ENCODE measurements at places on chromosomes 7 and 10. TPM values are rescaled to one million over a fixed set of nuclear protein-coding genes. Genes with fewer than 3 reads are reported as not detected.

GRCh38 chr7:78101076-78101475, 302.5 kb downstream of the PHTF2 start:
- DNase-seq: no peak

UTF1 gene
- not detected for total RNA-seq

DNA sequence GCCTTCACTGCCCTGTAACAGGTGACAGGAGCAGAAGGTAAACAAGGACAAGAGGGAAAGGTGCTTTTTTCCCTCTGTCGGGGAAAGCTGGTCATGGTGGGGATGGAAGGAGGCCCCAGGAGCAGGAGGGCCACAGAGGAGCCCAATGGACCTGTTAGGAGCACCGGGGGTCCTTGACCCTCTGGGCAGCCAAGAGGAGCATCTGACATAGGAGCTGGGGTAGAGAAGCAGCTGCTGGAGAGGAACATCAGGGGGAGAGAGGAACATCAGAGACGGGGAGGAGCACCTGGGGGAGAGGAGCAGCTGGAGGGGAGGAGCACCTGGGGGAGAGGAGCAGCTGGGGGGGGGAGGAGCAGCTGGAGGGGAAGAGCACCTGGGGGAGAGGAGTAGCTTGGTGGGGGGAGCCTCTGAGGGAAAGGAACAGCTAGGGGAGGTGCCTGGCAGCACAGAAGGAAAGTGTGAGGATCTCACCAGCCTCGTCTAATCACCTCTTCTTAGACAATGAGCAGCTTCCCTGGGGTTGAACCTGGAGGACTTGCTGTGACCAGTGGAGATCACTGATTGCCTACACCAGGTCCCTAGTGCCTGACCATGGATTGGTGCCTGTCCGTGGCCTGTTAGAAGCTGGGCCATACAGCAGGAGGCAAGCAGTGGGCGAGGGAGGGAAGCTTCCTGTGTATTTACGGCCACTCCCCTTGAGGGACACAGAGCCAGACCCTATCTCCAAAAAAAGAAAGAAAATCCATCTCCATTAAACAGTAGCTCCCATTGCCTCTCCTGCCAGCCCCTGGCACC, 37.6 kb downstream of the JAKMIP3 start:
- DNase-seq: no peak

GRCh38 chr7:149297034-149297755, 35.2 kb downstream of the ZNF783 start:
- no peak for DNase-seq

DNA sequence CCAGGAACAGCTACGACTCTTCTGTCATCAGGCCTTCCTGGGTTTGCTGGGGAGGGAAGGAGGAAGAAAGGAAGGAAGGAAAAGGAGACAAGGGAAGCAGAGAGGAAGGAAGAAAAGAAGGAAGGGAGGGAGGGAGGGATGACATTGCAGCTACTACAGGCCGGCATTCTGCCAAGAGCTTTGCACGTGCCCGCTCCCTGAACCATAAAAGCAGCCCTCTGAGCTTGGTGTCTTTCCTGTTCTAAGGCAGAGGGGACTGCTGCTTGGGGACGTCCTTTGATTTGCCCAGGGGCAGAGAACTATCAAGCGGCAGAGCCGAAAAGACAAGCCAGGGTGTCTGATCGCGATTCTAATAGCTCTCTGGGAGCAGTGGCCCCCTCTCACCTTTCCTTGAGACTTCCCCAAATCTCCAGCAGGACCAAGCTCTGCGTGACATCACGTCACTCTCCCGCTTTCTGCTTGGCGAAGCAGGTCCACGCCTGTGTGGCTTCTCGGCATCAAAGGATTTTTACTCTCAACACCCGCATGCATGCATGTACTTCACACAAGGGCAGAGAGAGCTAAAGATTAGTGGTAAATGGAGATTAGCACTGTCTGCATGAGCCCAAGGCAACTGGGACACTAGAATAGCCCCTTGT, 167.8 kb upstream of the AUTS2 start:
- DNase-seq: no peak

Data from RPMI7951 (cell line).